Activated CD4-positive, CD25-positive, alpha-beta regulatory T cell treated with anti-CD3 and anti-CD28 coated beads, Interleukin-2, amount 50 U/mL, for 16 hours (primary cell): ENCODE measurements at places on chromosomes 6 and 20.

DNA sequence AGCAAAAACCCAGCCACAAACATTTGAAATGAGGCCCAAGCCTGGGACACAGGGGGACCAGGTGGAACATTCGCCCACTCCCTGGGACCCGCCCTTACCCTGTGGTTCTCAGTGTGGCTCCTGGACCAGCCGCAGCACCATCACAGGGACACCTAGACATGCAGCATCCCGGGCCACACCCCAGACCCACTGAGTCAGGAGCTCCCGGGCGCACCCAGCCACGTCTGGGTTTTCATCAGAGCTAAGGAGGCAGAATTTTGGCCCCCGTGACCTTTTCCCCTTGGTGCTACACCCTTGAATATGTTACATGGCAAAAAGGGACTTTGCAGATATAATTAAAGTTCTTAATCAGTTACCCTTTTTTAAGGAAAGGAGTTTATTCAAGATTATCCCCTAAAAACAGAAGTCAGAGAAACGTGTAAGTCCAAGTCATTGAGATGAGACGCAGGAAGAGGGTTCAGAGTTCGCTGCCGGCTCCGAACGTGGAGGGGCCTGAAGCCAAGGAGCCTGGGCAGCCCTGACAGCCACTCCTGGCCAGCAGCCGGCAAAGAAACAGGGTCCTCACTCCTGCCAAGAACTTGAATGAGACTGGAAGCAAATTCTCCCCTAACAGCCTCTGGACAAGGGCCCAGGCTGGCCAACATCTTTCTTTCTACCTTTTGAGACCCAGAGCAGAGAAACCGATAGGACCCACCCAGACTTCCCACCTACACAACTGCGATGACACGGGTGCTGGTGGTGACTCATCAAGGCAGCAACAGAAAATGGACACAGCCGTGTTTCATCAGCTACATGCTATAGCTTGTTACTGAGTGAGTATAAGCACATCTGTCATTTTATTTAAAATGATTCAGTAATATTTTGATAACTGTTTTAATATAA, 25.3 kb downstream of the BFSP1 start:
- peak; percentile 11 for DNase-seq

DNA sequence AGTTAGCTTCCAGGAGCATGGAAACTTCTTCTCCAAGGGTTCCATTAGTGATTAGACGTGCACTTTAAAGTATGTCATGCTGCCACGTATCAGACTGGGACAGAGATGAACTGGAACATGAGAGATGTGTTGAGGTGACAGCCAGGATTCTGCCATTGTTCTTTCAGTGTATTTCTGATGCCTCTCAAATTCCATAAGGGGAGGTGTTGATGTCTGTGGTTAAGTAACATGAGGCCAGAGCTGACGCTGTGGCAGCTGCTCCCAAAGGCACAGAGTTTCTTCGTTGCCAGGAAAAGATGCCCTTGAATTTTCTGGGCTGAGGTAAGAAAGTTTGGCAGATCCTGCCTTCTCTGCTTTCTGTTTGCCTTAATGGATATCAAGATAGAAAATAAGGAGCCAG, 63.5 kb downstream of the TRMT6 start:
- no peak for DNase-seq

DNA sequence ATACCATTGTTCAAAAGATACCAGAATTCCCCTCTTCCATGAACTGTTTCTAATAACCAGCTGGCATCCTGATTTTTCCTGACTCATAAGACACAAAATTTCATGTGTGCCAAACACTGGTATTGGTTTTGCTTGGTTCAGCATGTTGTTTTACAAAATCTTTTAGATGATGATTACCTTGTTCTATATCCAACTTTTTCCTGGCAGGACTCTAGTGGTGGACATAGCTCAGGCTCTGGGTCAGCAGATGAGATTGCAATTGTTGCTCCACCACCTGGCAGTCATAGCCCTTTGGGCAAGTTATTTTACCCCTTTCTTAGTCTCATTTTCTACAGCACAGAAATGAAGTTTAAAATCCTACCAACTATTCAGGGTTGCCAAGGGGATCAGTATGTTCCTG, 6.2 kb downstream of the TRIM38 start:
- DNase-seq = no peak

DNA sequence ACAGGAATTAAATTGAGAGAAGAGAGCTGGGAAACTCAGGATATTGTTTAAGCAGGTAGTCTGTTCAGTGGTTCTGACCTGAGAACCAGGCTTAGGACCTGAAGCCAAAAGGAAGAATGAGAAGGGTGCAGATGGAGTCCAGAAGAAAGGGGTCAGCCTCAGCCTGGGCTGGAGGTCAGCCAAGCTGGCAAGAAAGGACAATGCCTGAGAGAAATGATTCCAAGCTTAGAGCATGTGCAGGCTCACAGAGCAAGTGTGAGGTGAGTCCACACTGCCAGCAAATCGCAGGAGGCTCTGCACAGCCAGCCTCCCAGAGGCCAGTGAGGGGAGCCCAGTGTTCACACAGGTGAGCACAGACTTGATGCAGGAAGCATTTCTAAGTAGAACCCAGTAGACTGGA, 47.3 kb downstream of the DAAM2 start:
- no peak for DNase-seq

DNA sequence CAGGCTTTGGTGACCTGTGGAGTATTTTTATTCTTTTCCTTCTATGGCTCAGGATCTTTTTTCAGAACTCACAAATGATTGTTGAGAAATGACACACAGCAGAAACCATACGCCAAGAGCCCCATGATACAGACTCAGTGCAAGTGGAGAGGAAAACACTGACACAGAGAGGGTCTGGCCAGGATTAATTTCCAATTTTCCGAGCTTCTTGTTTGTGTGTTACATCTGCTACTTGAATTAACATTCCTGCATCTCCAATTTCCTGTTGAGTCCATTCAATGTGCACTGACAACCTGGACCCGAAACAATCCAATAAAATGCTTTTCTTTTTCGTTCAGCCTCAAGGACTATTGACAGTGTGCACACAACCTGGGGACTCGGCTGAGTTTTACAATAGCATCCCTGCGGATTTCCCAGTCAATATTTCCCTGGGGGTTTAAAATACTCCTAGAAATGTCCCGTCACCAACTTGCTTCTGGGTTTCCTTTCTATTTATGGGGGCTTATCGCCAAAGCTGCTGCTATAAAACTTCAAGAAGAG, 4.9 kb upstream of the MLN start:
- no peak for DNase-seq

DNA sequence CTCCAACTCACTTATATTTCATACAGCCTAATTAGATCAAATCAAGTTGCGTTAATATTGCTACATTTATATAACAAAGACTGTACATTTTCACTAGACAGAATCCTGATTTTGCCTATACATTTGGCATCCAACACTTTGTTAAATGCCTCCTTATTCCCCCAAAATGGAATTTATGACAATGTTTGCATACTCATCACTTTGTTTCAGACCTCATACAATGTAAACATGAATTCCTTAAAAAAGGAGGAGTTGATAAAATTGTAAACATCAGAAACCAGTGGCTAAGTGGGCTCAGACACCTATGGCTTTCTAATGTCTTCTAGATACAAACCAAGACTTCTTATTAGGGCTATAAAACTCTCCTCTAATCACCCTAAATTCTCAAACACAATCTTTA, 87.3 kb downstream of the CHD6 start:
- no peak for DNase-seq

GRCh38 chr6:123812621-123813020, 9.0 kb downstream of the NKAIN2 start:
- no peak for DNase-seq

DNA sequence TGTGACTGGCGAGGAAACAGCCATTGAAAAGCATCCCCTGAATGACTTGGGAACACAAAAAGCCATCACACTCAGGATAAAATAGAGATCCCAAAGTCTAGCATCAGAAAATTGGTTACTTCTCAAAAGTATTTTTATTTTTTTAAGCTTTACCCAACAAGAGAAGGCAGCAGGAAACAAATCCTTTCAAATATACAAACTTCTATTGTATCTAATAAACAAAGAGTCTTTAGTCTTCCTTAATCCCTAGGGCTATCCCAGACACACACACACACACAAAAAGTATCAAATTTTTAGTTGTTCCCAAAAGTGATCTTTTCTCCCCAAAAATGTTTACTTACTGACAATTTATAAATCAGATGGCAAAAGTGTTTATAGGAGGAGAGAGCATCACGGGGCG, 33.2 kb upstream of the MARCKS start:
- DNase-seq = no peak

- DNase-seq = no peak
Observed at GRCh38 chr6:11403035-11403601, 134.4 kb upstream of the TMEM170B start.

GRCh38 chr20:16400234-16400633, 173.0 kb downstream of the KIF16B start:
- no peak for DNase-seq

GRCh38 chr20:45579184-45579583, at the start of gene WFDC8:
Gene WFDC8, minus strand, starts transcription at chr20:45579284. Its CDS starts 37 bp downstream, at chr20:45579247.
- DNase-seq = no peak

GRCh38 chr6:84847390-84848160, 83.2 kb upstream of the TBX18 start:
- no peak for DNase-seq

DNA sequence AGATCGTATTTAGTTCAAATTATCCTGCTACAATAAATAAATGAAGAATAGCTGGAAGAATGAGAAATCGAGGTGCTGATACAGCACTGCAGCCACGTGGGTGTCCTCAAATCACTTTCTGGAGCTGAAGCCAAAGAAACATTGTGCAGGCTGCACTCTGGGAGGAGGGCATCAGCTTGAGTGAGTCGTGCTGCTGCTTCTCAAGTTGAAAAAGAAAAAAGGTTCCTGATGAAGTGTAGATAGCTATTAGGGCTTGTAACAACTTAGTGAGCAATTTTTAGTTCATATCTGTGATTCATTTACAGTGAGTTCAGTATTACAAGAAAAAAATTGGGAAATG, 40.5 kb downstream of the DSE start:
- no peak for DNase-seq

- DNase-seq = no peak
Observed at GRCh38 chr20:34569598-34569997, 11.1 kb downstream of the MAP1LC3A start.

DNA sequence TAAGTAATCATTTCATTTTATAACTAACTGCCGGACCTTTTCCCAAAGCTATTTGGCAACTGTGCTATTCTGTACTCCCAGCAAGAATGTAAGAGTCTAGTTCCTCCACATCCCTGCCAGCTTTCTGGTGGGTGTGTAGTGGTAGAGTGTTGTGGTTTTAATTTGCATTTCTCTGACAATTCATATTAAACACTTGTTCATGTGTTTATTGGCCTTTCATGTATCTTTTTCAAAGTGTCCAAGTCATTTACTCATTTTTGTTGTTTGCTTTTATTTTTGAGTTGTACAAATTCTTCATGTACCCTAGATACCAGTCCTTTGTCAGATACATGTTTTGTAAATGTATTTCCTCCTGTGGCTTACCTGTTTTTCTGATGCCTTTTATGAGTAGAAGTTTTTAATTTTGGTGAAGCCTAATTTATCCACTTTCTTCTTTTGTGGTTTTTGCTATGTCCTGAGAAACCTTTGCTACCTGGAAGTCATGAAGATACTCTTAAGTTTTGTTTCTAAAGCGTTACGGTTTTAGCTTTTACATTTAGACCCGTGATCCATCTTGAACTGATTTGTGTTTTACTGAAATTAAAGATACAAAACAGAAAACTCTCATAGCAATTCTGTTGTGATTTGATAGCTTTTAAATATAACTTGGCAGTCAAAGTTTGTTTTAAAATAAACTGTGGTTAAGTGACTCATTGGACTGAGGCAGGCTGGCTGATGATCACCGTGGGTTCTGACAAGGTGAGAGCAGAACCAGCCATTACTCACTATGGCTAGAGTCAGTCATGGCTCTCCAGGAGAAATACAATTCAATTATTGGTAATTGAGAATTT, 8.0 kb downstream of the MYLIP start:
- peak; percentile 23 for DNase-seq

DNA sequence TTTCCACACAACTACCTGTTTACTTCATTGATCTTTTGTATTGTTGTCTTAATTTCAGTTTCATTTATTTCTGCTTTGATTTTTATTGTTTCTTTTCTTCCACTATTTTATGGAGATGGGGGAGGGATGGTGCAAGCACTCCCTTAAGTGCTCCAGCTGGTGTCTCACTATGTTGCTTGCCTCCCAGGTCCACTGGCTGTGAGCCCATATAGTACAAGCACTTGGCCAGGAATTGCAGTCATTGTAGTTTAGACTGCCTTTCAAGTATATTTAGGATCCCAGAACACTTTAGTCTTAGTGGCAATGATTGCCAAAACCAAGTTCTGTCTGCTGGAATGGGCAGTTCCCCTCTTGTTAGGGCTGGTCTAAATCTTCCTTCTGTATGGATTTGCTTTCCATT, 34.9 kb upstream of the MAN1A1 start:
- no peak for DNase-seq

GRCh38 chr20:41154436-41155176, 17.3 kb downstream of the PLCG1 start:
- DNase-seq = no peak

- DNase-seq = peak; percentile 88
Observed at GRCh38 chr20:44960103-44960852, at the start of gene TOMM34. Gene TOMM34, minus strand, starts transcription at chr20:44960397. Its CDS starts 64 bp downstream, at chr20:44960333.

DNA sequence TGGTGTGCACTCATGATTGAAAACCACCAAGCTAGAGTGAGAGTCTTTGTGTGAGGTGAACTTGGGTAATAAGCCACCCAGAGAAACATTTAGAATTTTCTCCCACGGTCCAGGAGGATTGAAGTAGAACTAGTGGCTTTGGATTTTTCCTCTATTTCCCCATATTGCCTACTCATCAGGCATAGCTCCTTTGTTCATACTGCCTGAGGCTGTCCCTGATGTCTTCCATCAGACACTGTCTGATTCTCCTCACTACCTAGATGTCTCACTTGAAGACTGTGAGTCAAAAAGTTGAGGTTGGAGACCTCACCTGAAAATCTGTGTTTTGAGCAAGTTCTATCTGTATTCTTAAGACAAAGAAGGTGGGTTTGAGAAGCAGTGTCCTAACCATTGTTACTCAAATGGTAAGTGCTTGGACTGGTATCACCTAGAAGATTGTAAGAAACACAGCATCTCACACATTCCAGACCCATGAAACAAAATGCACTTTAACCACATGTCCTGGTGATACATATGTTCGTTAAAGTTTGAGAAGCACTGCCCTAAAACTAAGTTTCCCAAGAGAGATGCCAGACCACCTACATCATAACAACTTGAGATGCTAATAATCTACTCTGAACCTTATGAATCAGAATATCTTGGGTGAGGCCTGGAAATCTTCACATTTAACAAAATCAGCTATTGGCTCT, 523.4 kb upstream of the BTBD3 start:
- no peak for DNase-seq

DNA sequence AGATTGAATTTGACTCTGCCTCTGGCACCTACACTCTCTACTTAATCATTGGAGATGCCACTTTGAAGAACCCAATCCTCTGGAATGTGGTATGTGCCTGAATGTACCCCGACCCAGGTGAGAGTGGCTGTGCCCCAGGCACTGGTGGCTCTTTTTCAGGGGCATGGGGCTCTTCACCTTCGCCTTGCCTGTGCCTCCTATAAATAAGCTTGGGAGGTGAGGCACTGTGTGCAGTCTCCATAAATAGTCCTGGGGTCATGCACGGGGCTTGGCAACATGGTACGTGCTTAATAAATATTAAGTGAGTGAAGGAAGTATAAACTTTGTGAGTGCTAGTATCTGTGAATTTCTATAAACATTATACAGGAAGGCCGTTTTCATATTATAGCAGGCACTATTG, 33.0 kb downstream of the GHRH start:
- DNase-seq = no peak
